ENCODE measurements at places on chromosomes 5 and 9.

GRCh38 chr5:147822686-147823491, 8.6 kb downstream of the SPINK1 start:
- peak; percentile 60 for DNase-seq

DNA sequence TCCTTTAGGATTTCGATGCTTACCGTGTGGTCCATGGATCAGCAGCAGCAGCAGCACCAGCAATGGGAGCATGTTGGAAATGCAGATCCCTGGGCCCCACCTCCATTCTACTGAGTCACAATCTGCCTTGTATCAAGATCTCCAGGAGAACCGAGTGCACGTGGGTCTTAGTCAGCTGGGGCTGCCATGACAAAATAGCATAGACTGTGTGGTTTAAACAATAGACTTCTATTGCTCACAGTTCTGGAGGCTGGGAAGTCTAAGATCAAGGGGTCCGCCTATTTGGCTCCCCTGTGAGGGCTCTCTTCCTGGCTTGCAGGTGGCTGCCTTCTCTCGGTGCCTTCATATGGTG, 1.3 kb upstream of the PROP1 start:
- no peak for DNase-seq

GRCh38 chr9:98885575-98886295, 58.0 kb upstream of the COL15A1 start:
- DNase-seq, result no peak

DNA sequence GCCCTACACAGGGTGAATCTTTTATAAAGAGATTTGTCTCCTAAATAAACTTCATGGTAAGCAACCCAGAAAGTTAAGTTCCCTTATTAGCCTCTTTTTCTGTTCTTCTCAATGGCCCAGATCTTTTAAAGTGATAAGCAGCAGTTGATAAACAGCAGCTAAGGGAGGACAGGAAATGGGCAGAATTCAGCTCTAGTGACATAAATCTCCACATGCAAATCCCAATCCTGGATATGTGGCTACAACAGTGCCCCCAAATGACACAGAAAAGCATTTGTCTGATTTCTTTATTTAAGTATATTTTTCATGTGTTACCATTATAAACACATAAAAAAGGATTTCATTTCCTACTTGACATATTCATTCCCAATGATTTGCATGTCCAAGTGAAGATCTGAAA, 199.0 kb downstream of the DTWD2 start:
- DNase-seq, result peak; percentile 24

DNA sequence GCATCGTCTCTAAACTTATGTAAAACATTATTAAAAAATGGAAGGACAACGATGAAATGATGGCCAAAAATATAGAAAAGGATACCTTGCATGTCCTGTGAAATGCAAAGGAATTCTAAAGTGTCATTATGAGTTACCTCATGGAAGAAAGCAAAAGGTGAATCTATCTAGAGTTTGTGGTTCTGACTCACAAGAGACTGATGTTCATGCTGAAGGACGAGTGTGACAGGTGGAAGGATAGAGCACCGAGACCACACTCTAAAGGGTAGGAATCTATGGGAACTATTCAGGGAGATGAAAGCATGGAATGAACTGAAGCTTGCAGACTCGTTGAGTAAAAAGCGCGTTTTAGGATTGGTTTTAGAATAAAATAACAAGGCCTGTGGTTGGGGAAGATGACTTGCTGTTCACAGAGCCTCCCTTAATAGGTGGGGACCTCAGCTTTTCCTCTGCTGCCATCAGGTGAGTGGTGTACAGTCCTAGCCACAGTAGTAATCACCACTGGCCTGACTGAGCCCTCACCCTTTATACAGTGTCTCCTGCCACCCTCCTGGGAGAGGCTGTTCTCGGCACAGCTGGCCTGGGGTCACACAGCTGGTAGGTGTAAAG, 11.2 kb downstream of the TENT4A start:
- no peak for DNase-seq

DNA sequence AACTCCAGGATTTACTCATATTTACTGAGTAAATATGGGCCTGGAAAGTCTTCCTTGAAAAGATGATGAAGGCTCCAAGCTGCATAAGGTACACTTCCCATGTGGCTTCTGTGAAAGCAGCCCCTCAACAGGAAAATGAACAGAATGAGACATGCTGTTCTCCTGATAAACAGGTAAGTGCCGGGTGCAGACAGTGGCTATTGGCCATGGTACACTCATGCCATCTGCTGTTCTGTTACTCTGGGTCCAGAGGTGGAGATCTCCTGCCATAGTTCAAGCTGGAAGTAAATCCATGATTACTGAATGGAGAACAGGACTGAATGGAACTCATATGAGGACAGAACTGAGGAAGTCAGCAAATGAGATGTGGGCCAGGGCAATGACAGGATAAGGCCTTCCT, 103.6 kb downstream of the SLIT3 start:
- DNase-seq, result no peak

GRCh38 chr5:67033880-67034651, 162.5 kb downstream of the CD180 start:
- DNase-seq, result no peak

DNA sequence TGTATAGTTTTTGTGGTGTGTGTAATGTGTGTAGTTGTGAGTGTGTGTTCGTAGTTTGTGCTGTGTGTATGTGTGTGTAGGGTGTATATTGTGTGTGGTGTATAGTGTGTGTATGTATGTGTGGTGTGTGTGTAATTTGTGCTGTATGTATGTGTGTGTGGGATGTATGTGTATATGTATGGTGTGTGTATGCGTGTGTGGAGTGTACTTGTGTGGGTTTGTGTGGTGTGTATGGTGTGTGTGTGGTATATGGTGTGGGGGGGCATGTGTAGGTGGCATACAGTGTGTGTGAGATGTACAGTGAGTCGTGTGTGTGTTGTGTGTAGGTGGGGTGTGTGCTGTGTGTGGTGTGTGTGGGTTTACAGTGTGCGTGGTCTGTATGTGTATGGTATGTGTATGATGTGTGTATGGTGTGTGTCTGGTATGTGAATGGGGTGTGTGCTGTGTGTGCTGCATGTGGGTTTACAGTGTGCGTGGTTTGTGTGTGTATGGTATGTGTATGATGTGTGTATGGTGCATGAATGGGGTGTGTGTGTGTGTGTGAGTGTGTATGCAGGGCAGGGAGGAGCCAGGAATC, 125.2 kb downstream of the GADD45G start:
- no peak for DNase-seq

- DNase-seq, result no peak
Observed at GRCh38 chr9:4491626-4491975, 1.3 kb downstream of the SLC1A1 start.

GRCh38 chr5:115480900-115481299, 63.7 kb downstream of the FEM1C start:
- DNase-seq, result no peak

GRCh38 chr5:73266176-73266738, 93.3 kb downstream of the TMEM174 start:
- peak; percentile 62 for DNase-seq

- no peak for DNase-seq
Observed at GRCh38 chr5:150847334-150847695, 994 bp downstream of the IRGM start.

GRCh38 chr5:155679530-155679929, 647.4 kb upstream of the SGCD start:
- no peak for DNase-seq

- DNase-seq, result peak; percentile 37
Observed at GRCh38 chr9:132857031-132857430, 21.1 kb downstream of the AK8 start.

GRCh38 chr5:123087173-123088030, 1.6 kb upstream of the PRDM6 start:
- no peak for DNase-seq

DNA sequence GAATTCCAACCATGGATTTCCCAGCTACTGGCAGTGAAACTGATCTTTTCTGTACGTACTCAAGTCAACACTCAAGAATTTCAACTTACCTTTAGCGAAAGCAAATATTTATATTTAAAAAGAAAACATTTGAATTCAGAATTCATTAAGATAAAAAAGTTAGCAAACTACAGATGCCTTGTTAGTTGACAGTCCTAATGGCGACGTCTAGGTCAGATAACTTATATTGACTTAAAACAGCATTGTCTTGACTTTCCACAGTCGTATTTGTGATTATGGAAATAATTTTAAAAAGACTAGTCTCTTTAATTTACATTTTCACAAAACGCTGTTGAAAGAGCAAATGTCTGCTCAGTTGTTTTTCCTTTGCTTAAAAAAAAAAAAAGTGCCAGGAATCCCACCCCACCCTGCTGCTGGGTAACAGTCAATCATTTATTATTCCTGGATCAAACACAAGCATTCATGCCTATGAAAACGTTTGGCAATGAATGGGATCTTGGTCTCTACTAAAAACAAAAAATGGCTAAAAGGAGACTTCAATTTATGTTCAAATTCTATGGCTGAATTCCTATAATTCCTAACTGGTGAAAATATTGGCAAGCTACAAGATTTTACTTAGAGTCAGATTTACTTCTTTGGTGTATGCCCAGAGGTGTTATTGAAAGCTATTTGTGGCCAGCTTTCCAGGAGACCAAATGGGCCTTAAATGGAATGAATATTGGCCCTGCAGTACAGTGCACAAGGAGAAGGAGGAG, 22.0 kb downstream of the OR2S2 start:
- DNase-seq, result peak; percentile 94

DNA sequence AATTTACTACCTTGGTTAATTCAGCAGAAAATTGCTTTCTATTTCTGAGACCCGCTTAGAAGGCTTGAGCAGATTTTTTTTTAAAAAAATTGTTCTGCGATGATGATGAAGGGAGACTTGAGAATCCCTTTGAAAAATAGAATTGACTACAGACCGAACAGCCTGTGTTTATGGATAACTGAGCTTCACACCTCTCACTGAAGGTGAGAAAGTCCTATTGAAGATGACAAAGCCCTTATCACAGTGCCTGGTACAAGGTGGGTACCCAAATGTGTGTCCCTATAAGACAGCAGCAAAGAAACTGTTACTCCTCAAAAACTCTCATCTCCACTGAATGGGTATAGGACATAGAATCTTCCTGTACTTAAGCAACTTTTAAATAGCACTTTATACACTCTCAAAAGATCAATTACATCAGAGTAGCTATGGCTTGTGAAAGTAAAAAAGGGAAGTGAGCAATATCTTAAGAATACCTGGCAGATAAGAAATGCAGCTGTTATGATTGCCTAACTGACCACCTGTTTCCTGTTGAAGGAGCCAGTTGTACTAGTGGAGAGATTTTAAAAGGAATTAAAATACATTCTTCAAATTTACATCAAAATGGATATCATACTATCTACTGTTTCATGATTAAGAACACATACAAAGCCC, 419.7 kb downstream of the CHSY3 start:
- no peak for DNase-seq

DNA sequence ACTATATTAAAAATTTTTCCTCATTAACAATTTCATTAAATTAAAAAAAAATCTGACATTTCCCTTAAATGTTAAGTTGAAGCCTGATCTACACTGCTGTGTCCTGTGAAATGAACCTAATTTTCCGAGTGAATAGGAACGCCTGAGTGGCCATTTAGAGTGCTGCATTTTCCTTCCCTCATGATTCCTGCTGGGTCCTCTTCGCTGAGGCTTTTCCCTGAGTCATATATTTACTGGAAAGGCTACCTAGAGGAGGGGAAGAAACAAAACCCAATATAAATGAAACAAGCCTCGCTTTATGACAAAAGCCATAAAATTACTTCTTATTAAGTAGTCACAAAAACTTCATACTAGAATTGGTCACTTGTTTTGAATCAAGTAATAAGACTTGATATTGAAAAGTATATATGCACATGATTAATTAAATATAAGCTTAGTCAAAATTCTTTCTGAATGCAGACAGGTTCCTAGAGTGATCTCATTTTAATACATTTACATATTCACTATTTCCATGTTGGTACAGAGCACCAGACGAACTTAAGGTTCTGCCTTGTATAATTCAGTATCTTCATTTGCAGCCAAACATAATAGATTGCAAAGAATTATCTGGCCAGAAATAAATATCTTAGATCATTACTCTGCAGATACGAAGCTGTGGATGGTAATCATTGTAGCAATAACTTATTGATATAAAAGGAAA, 6.3 kb upstream of the ISCA1 start:
- DNase-seq, result no peak

- no peak for DNase-seq
Observed at GRCh38 chr5:144436007-144436406, 265.3 kb downstream of the KCTD16 start.

- no peak for DNase-seq
Observed at GRCh38 chr9:94936419-94936818, 209.9 kb downstream of the AOPEP start.

DNA sequence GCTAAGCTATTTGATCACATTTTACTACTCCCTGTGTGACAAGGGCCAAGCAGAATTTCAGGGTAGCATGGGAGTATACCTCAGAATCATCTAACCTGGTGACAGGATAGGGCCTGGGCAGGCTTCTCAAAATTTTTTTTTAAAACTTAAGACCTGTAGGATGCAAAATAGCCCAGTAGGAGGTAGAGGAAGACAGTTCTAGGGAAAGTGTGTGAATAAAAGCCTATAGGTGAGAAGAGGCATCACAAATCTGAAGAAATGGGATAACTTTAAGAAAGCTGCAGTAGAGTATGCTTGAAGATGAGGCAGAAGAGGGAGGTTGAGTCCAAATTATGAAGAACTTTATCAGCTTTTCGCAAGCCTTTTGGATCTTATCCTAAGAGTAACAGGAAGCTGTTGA, 32.3 kb downstream of the CNTRL start:
- no peak for DNase-seq

GRCh38 chr5:3729631-3730030, 134.0 kb downstream of the IRX1 start:
- no peak for DNase-seq

GRCh38 chr9:78239506-78239905, 3.6 kb downstream of the CEP78 start:
- DNase-seq, result no peak

DNA sequence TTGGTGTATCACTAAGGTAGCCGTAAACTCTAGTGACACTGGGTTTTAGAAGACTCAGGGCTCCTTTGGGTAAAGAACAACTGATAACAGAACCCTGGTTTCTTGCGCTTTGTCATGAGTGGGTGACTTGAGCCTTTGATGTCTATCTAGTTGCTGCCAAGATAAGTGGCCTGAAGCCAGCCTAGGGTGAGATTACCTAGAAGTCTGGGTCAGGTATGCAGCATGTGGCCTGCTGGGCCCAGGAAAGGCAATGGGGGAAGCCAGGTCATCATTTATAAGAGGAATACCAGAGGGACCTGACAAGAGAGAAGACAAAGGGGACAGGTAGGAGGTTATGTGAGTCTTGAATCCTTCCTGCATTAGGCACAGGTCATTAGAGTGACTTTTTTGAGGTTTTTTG, 23.2 kb upstream of the GARNL3 start:
- DNase-seq, result no peak

DNA sequence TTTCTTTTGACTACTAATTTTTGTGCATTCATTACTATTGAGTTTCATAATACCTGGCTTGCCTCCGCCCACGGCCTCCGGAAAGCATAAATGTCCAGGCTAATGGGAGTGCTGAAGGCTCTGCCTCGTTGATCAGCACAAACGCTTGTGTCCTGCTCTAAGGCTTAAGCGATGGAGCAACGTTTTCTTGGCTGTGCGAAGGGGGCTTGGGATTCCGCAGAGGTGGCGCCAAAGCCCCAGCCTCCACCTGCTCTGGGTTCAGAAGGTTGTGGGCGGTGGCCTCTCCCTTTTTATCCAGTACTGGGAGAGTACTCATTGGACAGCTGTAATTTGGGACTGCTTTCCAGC, 19.7 kb downstream of the ANXA2R start:
- DNase-seq, result no peak

All from EH (cell line).